Fibroblast of skin of abdomen (primary cell): ENCODE measurements at places on chromosomes 1 and 21.

GRCh38 chr1:25620211-25620610, 3.6 kb downstream of the MAN1C1 start:
- DNase-seq = no peak

GRCh38 chr1:119815361-119815760, 4.1 kb upstream of the REG4 start:
- peak; percentile 74 for DNase-seq

DNA sequence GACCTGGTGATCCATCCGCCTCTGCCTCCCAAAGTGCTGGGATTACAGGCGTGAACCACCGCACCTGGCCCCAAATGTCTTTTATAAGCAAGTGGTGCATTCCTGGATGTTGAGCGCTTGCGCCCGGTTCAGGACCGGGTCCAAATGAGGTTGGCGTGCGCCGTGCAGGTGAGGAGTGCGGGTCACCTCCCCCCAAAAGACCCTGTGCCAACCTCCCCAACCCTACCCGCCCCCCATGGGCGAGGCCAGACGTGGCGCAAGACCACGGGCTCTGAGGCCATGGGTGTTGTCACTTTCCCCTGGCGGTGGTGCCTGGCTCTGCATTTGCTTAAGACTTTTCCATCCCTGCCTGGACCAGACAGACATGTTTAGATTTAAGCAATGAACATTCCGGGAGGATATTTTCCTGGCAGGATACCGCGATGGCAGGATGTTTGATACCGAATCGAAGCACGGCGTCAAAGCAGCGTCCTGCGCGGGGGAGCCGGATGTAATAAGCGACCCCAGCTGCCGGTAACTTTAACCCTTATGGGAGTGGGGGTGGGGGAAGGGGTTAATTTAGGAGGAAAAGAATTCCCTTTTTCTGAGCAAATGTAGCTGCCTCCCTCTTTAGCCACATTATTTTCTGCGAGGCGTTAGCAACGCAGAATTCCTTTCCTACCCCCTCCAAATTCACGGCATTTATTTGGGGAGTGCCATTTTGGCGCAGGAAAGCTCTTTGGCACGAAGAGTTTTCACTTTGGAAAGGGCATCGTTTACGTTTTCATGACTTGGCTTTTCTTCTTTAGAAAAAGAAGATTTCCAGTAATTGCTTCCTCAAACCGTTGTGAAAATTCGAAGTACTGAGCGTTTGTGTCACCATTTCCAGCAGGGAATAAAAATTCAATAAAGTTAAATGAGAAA, 27.8 kb upstream of the RNF187 start:
- peak; percentile 75 for DNase-seq

DNA sequence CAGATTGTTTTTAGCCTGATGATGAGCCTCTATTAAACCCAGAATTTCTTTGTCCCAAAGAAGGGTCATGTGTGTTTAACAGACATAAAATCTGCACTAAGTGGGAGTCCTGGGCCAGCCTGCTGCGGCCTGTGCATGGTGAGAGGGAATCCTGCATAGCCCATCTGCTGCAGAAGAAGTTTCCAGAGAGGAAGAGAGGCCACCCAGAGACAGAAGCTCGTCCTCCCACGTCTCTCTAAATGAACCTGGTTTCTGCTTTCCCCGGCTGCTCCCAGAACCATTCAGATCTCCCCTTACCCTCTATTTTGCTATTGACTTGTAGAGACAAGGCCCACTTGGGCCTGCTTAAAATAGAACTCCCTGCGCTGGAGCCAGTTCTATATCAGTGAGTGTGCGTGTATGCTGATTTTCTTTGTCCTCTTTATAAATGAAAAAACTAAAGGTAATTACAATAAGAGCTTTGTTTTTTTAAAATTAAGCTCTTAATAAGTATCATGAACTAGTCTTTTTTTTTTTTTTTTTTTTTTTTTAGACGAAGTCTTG, 142.8 kb upstream of the RAB4A start:
- no peak for DNase-seq

DNA sequence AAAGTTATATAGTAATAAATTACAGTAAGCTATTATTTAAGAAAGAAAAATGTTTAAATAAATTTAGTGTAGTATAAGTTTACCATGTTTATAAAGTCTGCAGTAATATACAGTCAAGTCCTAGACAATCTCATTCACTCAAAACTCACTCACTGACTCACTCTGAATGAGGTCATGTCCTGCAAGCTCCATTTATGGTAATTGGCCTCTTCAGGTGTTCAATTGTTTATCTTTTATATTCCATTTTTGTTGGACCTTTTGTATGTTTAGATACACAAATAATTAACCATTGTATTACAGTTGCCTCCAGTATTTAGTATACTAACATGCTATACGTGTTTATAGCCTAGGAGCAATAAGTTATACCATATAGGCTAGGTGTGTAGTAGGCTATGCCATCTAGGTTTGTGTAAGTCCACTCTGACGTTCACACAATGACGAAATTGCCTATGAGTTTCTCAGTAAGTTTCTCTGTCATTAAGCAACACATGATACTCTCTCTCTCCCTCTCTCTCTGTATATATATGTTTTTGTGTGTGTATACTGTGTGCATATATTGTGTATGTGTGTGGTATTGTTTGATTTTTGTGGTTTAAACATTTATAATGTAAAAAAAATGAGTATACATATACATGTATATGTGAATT, 161.2 kb downstream of the NCAM2 start:
- no peak for DNase-seq

GRCh38 chr1:18105196-18105595, 2.4 kb upstream of the IGSF21 start:
- no peak for DNase-seq

DNA sequence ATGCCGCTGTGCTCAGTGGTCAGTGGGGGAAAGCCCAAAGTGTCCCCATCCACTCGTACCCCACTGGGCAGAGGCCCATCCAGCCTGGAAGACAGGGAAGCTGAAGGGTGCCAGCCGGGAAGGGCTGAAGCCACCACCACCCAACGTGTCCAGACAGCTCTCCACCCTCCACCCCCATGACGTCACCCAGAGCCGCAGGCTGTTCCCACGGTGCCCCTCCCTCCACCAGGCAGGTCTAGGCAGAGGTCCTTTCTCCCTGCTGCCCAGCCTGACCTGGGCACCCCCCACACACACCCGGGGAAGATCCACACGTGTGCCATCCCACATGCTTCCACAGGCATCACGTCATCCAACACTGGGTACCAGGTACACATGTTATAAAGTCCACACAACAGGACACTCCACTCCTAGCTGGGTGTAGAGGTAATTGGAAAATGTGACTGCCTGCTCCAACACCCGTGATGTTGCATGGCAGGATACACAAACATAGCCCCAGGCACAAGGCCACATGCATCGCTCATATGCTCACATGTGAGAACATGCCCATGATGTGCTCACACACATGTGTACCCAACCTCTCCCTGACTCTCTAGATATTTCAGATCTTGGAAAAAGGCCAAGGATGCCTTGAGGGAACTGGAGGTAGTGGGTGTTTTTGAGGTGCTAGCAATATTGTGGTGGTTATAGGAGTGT, 5.1 kb upstream of the ARHGAP30 start:
- no peak for DNase-seq

DNA sequence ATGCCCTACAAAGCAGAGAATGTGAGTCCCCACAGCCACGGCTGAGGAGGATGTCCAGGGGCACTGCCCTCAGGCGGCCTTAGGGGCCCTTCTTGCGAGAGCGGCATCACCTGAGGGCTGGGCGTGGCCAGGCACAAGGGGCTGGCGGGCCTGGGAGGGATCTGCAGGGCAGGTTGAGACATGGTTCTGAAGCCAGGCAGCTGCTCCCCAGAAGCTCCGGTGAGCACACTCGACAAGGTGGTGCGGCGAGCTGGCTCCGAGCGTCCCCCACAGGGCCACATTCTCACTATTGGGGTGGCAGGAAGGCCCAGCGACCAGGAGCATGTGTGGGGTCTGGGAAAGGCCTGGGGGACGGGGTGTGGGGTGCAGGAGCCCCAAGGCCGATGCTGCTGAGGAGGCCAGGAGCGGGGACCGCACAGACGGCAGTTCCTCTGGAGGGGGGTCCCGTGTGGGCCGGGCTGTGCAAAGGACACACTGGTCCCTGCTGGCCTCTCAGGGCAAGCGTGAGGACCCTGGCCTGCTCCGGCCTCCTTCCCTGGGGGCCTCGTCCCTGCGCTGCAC, 47.2 kb downstream of the MORN1 start:
- DNase-seq = no peak

DNA sequence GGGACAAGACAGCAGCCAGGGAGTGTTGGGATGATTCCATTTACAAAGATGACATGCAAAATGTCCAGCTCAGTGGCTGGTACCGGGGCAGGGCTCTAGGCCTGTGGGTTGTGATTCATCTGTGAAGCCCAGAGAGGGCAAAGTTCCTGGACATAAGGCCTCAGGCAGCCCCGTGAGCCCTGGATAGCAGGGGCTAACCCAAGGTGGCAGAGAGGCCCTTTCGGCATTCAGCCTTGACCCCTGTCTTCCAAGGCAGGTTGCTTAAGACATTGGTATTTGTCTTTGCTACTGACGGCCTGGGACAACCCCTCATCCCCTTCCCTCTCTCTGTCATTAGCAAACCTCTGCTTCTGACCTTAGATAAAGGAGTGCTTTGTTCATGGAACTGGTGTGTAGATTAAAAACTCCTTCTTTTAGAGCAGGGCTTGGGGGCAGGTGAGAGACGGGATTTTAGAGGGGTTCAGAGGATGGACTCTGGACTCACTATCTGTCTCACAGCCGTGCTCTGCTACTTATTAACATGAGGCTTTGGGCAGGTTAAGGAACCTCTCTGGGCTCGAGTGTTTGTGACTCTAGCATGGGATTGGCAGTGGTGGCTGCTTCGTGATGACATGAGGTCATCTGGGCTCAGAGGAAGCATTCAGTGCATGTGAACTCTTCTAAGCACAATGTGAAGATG, 36.3 kb downstream of the TMEM51 start:
- DNase-seq = no peak

GRCh38 chr1:245090491-245091090, 64.2 kb upstream of the KIF26B start:
- DNase-seq = no peak

GRCh38 chr1:154326546-154327465, 1.5 kb downstream of the ATP8B2 start:
- peak; percentile 62 for DNase-seq

GRCh38 chr21:37233551-37234146, 33.5 kb downstream of the VPS26C start:
- no peak for DNase-seq

- DNase-seq = peak; percentile 68
Observed at GRCh38 chr1:52601991-52602855, at the start of gene GPX7. Gene GPX7, plus strand, starts transcription at chr1:52602371. Its CDS starts 39 bp downstream, at chr1:52602410.
